ENCODE measurements at places on chromosomes 2 and 18.

- no peak for DNase-seq
Observed at GRCh38 chr2:3457524-3458395, 61.6 kb downstream of the ADI1 start.

- DNase-seq, result peak; percentile 86
Observed at GRCh38 chr2:109098251-109098920, 30.6 kb upstream of the SH3RF3 start.

- no peak for DNase-seq
Observed at GRCh38 chr18:47108373-47108772, 41.9 kb downstream of the HDHD2 start.

- no peak for DNase-seq
Observed at GRCh38 chr2:12052796-12053195, 306.4 kb downstream of the LPIN1 start.

DNA sequence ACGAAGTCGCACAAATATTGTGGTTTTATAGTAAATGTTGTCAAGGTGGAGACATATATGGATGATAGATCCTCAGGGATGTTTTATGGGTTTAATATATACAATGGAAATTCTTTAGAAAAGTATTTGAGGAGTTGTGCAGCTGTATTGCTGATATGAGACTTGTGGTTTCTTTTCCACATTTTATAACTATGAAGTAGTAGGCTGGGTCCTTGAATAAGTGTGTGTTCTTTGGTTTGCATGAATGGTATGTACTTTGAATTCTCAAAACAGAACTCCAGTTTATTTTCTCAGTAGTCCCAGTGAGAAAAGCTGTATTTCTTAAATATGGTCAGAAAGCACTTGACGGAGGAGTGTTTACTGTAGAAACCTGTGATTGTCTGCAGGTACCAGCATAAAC is 42.4 kb downstream of the PLCL1 start:
- no peak for DNase-seq

GRCh38 chr2:237501892-237502513 is 15.0 kb downstream of the MLPH start:
- DNase-seq, result no peak

DNA sequence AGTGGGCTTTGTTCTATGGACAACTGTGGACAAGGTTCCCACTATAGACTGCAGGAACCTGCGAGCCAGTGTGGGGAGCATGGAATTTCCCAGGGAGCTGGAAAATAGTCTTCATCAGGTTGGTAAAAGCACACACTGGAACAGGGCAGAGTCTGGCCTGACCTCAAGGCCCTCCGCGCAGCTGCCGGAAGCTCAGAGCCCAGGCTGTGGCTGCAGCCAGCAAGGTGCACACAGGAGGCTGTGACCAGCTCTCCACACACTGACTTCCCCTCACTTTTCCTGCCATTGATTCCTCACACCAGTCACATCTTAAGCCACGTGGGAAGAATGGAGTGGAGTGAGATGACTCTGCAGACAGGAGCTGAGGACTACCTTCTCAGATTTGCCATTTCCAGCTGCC is 19.1 kb downstream of the MAL start:
- no peak for DNase-seq

DNA sequence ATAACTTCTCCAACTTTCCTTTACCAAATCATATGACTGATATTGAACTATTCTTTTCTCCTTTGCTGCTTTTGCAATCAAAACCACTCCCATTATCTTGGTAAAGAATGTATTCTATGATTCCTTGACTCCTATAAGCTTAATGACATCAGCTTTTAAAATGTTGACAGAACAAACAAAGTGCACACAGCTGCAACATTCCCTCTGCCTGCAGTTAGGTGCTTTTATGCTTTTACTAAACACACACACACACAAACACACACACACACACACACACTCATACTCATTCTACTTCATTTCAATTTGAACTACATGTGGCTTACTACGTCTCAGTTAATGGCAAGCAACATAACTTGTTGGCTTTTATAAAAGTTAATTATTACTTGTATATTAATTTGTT is 946.6 kb downstream of the DPP10 start:
- no peak for DNase-seq

GRCh38 chr2:138455691-138456090 is 45.9 kb upstream of the SPOPL start:
- no peak for DNase-seq

DNA sequence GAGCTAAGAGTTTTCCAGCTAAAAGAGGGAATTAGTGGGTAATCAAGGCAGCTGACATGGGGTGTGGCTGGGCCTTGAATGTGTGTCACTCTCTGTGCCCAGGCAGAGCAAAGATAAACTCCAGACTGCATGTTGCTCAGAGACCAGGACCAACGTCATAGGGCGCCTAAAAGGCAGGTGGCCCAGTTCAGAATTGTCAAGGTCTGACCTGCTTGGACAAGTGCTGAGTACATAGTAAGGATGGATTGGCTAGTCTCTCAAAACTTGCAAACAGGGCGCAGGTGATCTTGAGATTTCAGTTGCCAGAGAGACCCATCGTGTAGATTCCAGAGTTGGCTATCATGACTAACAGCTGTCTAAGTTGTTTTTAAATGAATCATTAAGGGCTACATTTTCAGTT is 19.0 kb downstream of the CLUL1 start:
- no peak for DNase-seq

GRCh38 chr2:64454386-64455332 is 697 bp downstream of the LGALSL start:
- DNase-seq, result peak; percentile 38

DNA sequence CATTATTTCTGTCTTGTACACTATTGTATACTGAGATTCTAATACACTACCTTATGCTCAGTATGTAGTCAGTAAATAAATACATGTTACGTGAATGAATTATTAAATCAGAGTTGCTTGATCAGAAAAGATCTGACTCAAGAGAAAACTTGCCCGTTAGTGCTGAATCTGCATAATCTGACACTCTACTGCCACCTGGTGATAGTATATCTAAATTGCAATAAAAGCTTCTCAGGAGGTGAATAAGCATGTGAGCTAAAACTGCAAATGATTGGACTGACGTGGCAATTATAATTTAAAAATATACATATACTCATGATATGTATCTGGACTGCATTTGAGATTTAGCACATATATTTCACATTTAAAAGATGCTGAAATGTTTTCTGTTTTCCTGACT is 70.4 kb downstream of the KIAA1328 start:
- peak; percentile 43 for DNase-seq

DNA sequence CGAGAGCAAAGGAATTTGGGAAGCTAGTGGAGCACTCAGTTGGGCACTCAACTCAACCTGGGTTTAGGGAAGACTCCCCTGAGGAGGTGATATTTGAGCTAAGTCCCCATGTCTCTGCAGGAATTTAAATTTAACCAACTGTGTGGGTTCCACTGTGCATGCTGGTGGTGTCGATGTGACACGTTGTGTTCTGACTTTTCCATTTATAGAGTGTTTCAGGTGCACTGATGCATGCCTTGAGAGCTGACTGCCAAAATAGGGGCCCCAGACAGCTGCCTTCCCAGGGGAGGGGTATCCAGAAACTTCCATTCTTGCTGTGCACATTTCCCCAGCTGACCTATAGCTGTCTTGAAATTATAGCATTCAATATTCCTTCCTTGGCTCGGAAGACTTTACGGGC is 63.7 kb upstream of the BCL2L11 start:
- no peak for DNase-seq

DNA sequence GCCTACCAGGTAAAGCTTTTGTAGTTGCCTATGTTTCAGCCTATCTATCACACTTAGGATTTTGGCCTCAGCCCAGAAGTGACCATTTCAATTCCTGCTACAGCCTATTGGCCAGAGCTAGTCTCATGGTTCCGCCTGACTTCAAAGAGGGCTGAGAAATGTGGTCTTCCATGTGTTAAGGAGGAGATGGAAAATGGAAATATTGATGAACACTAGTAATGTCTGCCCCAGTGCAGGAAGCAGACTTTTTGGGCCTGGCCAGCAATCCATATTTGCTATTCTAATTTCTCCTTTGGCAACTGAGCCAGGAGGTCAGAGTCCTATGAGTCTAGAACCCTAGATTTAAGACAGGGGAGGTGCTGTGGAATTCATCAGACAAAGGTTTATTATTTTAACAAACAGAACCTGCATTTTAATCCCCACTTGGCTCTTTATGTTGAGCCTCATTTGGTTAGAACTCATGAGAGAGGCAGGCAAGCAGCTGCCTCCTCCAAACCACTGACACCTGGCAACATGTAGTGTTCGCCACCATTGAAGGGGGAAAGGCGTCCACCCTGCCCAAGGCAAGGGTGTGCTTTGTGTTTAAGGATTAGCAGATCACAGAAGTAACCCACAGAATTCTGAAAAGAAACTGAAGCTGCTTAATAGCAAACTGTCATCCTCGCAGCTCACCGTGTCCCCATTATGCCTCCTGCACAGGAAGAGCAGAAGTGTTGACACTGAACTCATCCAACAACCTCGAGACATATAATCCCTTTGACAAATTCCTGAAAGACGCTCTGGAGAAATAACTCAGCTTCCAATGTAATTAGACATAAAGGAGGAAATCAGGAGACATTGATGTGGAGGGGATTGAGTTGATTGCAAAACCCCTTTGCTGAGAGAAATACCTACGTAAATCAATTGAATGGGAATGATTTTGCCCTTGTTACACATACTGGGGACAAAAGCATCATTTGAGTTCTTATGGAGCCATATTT is 47.7 kb upstream of the SCG2 start:
- DNase-seq, result no peak

GRCh38 chr18:55354795-55355194 is 233.2 kb downstream of the TCF4 start:
- DNase-seq, result no peak

- DNase-seq, result no peak
Observed at GRCh38 chr2:232351686-232352510, 26.7 kb upstream of the ALPP start.

- DNase-seq, result no peak
Observed at GRCh38 chr2:69075486-69075885, 62.5 kb downstream of the ANTXR1 start.

DNA sequence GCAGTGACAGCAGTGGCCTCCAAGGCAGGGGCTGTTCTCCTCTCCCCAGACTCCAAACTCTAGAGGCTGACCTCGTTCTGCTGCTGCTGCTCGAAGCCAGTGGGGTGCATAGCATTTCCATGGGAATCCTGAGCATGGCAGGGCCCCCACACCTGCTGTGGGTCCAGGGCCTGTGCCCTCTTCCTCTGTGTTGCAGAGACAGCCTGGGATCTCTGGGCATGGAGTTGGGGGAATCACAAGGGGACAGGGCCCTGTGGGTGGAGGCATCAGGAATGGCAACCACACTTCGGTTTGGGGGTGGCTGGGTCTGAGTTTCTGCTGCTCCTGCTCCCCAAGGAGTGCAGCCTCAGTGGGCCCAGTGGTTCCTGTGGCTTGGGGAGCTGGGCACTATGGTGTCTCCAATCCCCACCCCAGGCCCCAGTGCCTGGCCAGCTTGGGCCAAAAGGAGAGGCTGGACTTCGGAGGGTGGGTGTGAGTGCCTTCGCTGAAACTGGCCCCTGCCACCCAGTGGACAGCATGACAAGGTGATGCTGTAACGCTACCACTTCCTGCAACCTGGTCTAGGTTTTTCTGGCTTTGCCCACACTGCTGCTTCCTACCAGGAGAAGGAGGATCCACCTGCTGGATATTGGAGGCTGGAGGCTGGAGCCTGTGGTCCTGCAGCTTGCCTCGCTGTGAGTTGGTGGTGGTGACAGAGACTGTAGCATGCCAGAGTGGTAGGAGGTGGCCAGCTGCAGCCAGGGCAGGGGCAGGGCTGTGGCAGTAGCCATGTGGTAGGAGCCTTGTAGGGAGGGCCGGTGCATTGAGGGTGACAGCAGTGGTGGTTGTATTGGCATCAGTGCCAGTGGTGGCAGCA is 56.6 kb downstream of the SOWAHC start:
- DNase-seq, result no peak

DNA sequence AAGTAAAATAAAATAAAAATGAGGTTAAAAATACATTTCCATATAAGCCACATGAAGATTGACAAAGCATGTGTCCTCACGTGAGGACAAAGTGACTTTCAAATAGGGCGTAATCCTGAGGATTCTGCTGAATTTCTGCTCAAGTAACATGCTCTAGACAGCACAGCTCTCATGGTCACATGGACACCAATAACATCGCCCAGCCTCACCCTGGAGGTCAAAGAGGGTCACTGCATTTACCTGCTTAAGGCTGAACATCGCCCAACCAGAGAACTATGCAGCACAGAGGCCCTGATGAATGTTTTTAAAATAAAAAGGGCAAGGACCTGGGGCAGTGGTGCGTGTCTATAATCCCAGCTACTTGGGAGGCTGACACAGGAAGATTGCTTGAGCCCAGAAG is 30.2 kb downstream of the TGFBRAP1 start:
- DNase-seq, result no peak

- DNase-seq, result peak; percentile 52
Observed at GRCh38 chr2:37829202-37829601, 95.9 kb upstream of the RMDN2 start.

GRCh38 chr18:8288472-8289195 is 320.6 kb upstream of the RAB12 start:
- DNase-seq, result no peak

- peak; percentile 9 for DNase-seq
Observed at GRCh38 chr18:42730272-42730671, 385.2 kb downstream of the RIT2 start.

- peak; percentile 46 for DNase-seq
Observed at GRCh38 chr2:75607400-75607798, 39.2 kb upstream of the MRPL19 start.

DNA sequence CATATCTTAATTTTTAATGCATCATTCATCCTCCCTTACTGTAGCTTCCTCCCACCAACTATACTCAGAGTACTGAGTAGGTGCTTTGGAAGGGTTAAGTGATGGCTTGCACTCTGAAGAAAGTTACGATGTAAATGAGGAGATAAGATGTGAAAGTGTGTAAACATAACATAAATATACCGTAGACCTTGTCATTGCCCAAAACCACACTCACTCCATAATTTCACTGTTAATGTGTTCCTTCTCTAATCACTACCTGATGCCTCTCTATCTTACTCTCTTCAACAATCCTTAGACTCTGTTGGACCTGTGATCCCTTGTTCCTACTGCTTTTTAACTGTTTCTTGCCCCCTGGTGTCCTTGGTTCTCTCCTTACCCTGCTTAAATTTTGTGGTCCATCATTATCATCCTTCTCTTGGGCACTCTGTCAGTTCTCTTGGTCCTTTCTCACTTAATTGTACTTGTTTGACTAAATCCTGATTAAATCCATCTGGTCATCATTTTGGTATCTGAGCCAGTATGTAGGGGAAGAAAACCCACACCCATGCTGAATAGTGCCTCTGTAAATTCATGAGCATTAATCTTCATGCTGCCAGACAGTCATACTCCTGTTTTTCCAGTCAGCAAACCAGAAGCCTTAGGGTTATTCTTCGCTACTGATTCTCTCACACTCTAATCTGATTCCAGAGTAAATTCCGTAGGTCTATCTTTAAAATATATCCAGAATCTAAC is 45.0 kb downstream of the PMS1 start:
- DNase-seq, result no peak

GRCh38 chr2:237413777-237414661 is at the start of gene COL6A3:
COL6A3 (minus strand) TSS chr2:237414164; CDS start chr2:237396817, 17,347 bp downstream.
- no peak for DNase-seq

GRCh38 chr2:225002656-225003045 is 39.6 kb downstream of the DOCK10 start:
- peak; percentile 30 for DNase-seq

Data from MCF 10A (cell line).